ENCODE measurements at places on chromosomes 4 and X.

GRCh38 chrX:129565046-129565650, 25.1 kb downstream of the OCRL start:
- no peak for DNase-seq

DNA sequence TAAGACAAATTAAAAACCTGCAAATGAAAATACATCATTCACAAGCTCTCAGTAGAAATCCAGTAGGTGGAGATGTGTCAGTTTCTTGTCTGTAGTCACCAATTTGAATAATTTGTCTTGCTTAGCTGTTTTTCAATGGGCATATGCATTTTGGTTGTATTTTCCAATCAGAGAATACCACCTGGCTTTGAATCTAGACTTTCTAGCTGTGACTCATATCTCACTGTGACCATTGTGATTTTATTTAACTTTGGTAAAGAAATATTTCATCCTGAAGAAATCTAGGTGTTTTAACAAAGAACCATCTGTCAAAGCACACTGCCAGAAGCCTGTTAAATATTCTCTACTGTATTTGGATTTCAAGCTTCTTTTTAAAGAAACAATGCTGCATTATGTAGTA, 1650.6 kb upstream of the IGFBP7 start:
- no peak for DNase-seq

DNA sequence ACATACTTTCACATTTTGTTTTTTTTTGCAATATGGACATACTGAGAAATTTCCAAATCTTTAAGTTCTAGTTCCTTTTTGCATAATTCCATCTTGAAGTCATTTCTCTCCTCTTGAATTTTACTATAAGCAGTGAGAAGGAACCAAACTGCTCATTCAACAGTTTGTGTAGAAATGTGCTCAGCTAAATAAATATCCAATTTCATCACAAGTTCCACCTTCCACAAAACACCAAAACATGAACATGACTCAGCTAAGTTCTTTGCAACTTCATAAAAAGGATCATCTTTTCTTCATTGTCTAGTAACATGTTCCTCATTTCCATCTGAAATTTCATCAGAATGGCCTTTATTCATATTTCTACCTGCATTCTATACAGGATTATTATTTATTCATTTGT, 77.3 kb upstream of the FGF13 start:
- no peak for DNase-seq

DNA sequence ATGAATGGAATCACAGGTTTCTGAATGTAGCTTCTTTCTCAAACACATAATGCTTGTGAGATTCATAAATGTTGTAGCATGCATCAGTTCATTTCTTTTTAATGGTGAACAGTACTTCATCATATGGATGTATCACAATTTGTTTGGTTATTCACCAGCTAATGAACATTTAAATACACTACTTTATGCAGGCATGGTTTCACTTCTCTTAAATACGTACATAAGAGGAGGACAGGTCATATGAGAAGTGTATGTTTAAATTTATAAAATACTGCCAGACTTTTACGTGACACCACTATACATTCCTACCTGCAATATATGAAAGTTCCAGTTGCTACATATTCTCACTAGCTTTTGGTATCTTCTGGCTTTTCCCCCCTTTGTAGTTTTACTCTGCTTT, 65.4 kb downstream of the ANKRD17 start:
- no peak for DNase-seq

DNA sequence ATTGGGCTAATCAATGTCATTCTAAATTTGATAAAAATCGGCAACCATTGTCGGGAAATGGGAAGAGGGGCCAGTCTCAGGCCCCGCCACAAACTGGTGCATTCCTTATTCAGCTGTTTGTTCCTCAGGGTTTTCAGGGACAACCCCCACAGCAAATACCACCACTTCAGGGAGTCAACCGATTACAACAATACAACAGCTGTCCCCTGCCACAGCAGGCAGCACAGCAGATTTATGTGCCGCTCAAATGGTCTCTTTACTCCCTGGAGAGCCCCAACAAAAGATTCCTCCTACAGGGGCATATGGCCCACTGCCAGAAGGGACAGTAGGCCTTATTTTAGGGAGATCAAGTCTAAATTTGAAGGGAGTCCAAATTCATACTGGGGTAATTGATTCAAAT, 61.8 kb downstream of the ZNF732 start:
- DNase-seq = no peak

GRCh38 chrX:22173966-22174365, 98.7 kb upstream of the CBLL2 start:
- no peak for DNase-seq

GRCh38 chr4:24056289-24056688, 166.4 kb upstream of the PPARGC1A start:
- DNase-seq = no peak

GRCh38 chrX:31266203-31267076, 194.6 kb upstream of the FTHL17 start:
- DNase-seq = no peak

GRCh38 chr4:187770345-187770744, 225.2 kb upstream of the ZFP42 start:
- DNase-seq = no peak

GRCh38 chr4:6437826-6438238, 34.6 kb downstream of the PPP2R2C start:
- DNase-seq = no peak

DNA sequence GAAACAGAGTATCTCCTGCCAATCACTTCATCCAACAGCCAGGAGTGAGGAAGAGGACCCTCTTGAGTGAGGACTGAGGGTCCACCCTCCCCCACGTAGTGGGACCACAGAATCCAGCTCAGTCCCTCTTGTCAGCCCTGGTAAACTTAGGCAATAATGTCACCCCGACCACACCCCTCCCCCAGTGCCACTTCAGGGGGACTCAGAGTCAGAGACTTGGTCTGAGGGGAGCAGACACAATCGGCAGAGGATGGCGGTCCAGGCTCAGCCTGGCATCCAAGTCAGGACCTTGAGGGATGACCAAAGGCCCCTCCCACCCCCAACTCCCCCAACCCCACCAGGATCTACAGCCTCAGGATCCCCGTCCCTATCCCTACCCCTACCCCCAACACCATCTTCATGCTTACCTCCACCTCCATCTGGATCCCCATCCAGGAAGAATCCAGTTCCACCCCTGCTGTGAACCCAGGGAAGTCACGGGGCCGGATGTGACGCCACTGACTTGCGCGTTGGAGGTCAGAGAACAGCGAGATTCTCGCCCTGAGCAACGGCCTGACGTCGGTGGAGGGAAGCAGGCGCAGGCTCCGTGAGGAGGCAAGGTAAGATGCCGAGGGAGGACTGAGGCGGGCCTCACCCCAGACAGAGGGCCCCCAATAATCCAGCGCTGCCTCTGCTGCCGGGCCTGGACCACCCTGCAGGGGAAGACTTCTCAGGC, at the start of the genes CSAG1 and MAGEA12:
CSAG1 (minus strand) TSS at position 461 of the 715 bp plus-strand sequence. CDS start 1,261 bp downstream, outside the sequence.
MAGEA12 (plus strand) TSS at position 497 of the 715 bp plus-strand sequence. CDS start 2,405 bp downstream, outside the sequence.
- no peak for DNase-seq

GRCh38 chr4:185566425-185566824, 31.1 kb upstream of the PDLIM3 start:
- DNase-seq = no peak

GRCh38 chr4:150323406-150324325, 245.4 kb downstream of the DCLK2 start:
- DNase-seq = peak; percentile 25

GRCh38 chrX:130848763-130849162, 54.2 kb downstream of the ENOX2 start:
- DNase-seq = no peak

DNA sequence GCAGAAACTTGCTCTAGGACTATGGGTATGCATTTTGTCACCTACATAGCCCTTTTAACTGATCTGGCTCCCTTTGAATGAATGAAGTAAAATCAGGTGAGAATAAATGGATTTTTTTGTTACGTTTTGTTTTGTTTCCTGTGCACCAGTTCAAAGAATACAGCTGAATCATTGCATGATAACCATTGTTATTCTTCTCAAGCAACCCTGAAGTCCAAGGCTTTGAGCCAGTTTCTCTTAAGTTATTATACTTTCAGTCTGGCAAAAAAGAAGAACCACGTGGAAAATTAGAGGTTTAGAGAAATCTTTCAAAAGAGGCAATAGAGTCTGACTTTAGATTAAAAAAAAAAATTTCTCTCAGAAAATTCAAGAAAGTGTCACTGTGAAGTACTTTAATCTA, 398.6 kb upstream of the TECRL start:
- DNase-seq = no peak

GRCh38 chrX:24684048-24684447, 9.7 kb upstream of the POLA1 start:
- no peak for DNase-seq

DNA sequence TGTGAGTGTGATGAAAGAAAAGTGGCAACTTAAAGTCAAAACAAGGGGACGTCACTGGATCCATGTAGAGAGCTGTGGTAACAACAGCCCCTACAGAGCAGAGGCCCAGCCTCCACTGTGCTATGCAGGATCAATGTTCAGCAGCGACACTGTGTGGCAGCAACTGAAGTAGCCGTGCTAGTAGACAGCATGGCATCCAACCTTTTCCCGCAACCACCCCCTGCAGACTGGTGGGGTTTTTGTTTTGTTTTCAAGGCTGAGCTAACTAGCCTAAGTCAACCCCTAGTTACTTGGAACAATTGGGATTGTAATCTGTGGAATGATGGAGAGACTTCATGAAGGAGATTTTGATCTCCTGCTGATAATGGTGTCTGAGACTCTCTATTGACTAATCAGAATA, 44.4 kb upstream of the PPARGC1A start:
- no peak for DNase-seq

GRCh38 chr4:31917334-31917733, 1197.2 kb downstream of the PCDH7 start:
- DNase-seq = no peak

- DNase-seq = no peak
These were observed 988.7 kb downstream of the FAM133A start for GRCh38 chrX:94662689-94663088.

DNA sequence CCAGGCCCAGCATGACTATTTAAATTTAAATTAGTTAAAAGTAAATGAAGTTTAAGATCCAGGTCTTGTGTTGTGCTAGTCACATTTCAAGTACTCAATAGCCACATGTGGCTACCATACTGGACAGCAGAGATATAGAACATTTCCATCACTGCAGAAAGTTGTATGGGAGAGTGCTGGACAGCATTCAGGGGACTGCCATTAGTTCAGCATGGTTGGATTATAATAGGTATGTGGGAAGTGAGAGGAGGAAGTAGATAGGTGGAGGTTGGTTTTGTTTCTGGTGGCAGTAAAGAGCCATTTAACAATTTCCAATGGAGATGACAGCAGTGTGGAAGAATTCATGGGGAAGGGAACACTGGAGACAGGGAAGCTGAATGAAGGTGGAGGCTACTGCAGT, 42.1 kb downstream of the ERVMER34-1 start:
- no peak for DNase-seq

DNA sequence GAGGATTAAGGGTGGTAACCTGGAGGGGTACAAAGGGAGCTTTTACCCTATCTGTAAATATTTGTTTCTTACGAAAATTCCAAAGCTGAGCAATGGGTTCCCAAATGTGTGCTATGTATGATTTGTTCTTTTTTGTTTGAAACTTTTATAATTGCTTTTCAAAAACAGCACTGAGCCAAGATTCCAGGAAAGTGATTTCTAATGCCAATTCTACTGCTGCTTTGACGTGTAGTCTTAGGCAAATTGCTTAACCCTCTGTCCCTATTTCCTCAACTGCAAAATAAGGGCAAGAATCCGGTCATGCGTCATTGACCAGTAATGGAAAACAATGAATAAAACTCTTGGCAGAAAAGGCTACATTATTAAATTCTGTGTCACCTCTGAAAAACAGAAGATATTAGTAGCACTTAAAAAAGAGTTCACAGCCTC, 454.7 kb downstream of the IL15 start:
- peak; percentile 100 for DNase-seq

DNA sequence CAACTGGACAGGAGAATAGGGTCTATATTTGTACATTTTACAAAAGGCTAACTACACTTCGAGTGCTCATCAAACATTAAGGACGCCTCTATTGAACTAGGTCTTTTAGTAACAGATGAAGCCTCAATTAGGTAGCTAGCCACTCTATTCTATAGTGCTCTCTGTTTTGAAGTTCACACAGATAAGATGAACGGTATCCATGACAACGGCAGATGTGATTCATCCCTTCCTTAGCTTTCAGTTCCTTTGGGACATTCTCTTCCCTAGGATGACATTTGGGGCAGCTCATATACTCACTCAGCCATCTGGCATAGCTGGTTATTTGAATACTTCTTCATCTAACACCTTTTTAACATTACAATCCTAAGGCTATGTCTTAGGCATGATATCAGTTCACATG, 62.4 kb upstream of the WDFY3 start:
- peak; percentile 17 for DNase-seq

DNA sequence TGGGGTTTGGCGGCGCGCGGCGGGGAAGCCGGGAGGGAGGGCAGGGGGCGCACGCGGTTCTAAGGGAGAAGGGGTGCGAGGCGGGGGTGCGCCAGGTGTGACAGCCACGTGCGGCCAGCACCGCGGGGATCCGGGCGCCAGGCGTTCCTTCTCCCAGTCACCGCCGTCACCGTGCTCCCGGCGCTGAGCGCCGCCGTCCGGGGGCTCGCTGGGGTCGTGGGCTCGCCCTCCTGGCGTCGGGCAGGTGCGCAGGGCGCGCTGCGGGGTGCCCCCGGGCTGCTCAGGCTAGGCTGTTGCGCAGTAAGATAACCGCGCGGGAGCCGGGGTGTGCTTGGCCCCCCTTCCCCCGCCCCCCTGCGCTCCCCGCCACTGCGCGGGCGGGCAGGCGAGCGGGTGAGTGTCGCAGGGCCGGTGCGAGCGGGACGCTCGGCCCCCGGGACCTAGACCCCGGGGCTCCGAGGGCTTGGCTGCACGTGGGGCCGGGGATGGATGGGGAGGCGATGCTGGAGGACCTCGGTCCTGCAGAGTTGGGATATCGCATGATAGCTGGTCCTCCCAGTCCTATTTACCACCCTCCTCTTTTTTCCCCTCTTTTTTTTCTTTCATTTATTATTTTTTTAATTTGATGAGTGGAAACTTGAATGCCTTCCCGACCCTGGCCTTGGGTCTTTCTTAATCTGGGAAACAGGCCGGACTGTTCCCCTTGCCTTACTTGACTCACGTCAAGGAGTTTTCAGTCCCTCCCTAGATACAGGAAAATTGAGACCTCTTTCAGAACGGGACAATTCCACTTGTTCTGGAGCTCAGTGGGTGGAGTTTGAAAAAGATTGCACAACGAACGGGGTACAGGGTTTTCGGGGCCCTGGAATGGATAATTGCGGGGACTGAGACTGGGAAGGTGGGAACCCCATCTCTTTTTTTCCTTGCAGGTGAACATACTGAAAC, 797 bp downstream of the TXLNG start:
- DNase-seq = no peak

GRCh38 chr4:99088023-99088449, 552 bp downstream of the ADH5 start:
- DNase-seq = peak; percentile 97

GRCh38 chr4:131499141-131499873, 1649.8 kb upstream of the PCDH10 start:
- DNase-seq = no peak

DNA sequence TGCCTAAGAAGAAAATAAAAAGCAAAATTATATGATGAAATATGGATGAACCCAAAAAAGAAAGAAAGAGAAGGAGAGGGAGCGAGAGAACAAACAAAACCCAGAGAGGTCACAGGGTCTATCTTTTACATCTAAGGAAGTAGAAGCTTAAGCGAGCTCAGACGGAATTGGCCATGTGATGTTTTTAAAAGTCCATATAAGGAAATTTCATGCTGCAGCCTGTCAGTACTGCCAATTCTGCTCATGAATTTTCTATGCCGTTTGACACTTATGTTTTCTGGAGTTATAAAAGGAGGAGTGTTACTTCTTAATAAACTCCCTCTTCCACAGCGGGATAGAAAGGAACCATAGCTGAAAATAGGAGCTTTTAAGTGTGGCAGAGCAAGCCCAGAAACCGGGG, 32.9 kb upstream of the DCX start:
- DNase-seq = no peak

Data from AG10803 (cell line).